ENCODE measurements at places on chromosomes 16 and 17.

GRCh38 chr17:732902-733720, 715 bp downstream of the TLCD3A start:
- peaks cover 15% of the 10 kb centered on the region for H3K4me1 ChIP-seq
- H3K27ac ChIP-seq = peak overlapping the region; percentile 59
- H3K4me3 ChIP-seq = peak overlapping the region; percentile 87
- DNase-seq = peak; percentile 57

GRCh38 chr16:12381662-12382061, 405.1 kb downstream of the SNX29 start:
- H3K4me3 ChIP-seq = no peak overlapping the region
- H3K27me3 ChIP-seq = no peaks in the 10 kb centered on the region
- H3K27ac ChIP-seq = no peak overlapping the region
- H3K36me3 ChIP-seq = no peaks in the 10 kb centered on the region
- H3K4me1 ChIP-seq = no peaks in the 10 kb centered on the region

- H3K27me3 ChIP-seq = no peaks in the 10 kb centered on the region
- no peaks in the 10 kb centered on the region for H3K4me1 ChIP-seq
- no peak overlapping the region for H3K4me3 ChIP-seq
- no peak overlapping the region for H3K27ac ChIP-seq
Observed at GRCh38 chr17:40369923-40370322, 5.4 kb upstream of the GJD3 start.

- no peak overlapping the region for H3K4me3 ChIP-seq
- no peaks in the 10 kb centered on the region for H3K36me3 ChIP-seq
- H3K4me1 ChIP-seq = no peaks in the 10 kb centered on the region
- H3K27me3 ChIP-seq = peaks cover 2% of the 10 kb centered on the region
Observed at GRCh38 chr17:61587807-61588660, 3.0 kb downstream of the NACA2 start.

DNA sequence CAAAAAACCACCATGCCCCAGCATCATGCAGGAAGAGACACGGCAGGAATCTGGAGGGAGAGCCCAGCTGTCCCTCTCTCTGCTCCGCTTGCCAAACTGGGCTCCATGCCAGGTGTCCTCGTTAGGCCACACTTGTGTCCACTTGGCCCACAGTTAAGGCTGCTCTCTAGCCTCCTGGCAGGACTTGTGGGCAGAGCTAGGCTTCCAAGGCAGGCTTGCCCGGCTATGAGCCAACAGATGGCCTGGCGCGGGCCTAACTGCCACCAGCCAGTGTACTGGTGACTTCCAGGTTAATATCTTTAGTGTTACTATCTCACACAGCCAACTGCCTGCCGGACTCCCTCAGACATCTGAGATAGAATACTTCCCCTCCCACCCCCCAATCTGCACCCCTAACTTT, 10.6 kb downstream of the ATP6V0D1 start:
- H3K4me3 ChIP-seq = no peak overlapping the region
- H3K4me1 ChIP-seq = peaks cover 4% of the 10 kb centered on the region
- no peaks in the 10 kb centered on the region for H3K36me3 ChIP-seq
- H3K27ac ChIP-seq = no peak overlapping the region
- H3K27me3 ChIP-seq = no peaks in the 10 kb centered on the region

DNA sequence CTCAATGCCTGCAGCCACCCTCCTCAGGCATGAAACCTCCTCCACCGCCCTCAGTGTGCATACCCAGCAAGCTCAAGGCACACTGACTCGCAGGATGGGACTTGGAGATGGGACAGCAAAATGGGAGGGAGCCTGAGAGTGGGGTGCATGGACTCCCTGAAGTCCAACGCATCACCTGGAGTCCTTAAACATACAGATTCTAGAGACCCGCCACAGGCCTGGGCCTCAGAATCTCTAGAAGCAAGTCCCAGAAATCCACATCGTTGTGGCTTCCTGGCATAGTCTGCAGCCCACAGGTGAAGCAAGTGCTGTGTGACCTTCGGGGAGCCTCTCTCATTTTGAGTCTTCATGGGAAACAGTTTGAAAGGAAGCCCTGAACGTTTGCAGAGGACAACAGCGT, 3.6 kb upstream of the TBX21 start:
- H3K27me3 ChIP-seq = peaks cover 31% of the 10 kb centered on the region
- H3K4me1 ChIP-seq = no peaks in the 10 kb centered on the region
- no peaks in the 10 kb centered on the region for H3K36me3 ChIP-seq
- no peak overlapping the region for H3K4me3 ChIP-seq
- no peak overlapping the region for H3K27ac ChIP-seq

DNA sequence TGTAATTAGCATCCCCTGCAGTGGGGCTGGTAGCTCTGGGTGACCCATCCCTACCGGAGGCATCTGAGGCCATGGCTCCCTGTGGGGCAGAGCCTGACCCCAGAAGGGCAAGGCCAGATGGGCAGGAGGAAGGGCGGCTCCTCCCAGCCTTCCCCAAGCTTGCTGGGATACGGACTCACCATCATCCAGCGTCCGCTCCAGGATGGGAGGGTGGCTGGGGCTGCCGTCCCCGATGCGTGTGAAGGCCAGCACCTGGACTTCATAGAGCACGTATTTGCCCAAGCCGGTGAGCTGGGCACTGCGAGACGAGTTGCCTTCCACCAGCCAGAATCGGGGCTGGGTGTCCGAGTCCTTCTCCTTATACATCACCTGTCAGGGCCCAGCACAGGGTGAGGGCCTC, 81.6 kb upstream of the CDC42EP4 start:
- no peaks in the 10 kb centered on the region for H3K36me3 ChIP-seq
- no peak overlapping the region for H3K27ac ChIP-seq
- no peaks in the 10 kb centered on the region for H3K4me1 ChIP-seq
- no peak for DNase-seq

GRCh38 chr17:80943346-80944145, 48.1 kb upstream of the CHMP6 start:
- no peak overlapping the region for H3K4me3 ChIP-seq
- H3K27me3 ChIP-seq = no peaks in the 10 kb centered on the region
- H3K4me1 ChIP-seq = no peaks in the 10 kb centered on the region
- H3K27ac ChIP-seq = no peak overlapping the region
- DNase-seq = no peak

- no peak overlapping the region for H3K4me3 ChIP-seq
- no peaks in the 10 kb centered on the region for H3K27me3 ChIP-seq
- no peaks in the 10 kb centered on the region for H3K36me3 ChIP-seq
- no peak for DNase-seq
Observed at GRCh38 chr16:53061256-53061655, 6.5 kb downstream of the CHD9 start.

DNA sequence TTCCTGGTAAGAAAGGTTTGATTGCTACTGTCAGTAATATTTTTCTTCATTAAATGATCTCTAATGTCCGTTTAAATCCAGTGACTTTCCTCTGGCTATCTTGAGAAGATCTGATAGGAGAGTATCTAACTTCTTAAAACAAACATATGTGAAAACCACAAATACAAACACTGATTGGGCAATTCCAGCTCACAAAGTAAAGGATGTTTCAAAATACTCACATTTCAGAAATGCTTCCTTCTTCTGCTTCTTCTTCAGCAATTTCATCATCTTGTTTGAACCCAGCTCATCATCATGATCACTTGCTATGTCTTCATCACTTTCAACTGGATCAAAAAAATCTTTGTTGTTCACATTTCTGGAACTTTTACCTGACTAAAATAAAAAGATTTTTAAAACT, 64.3 kb upstream of the RBL2 start:
- no peaks in the 10 kb centered on the region for H3K36me3 ChIP-seq
- DNase-seq = no peak
- no peak overlapping the region for H3K4me3 ChIP-seq
- H3K27ac ChIP-seq = no peak overlapping the region
- H3K4me1 ChIP-seq = no peaks in the 10 kb centered on the region

DNA sequence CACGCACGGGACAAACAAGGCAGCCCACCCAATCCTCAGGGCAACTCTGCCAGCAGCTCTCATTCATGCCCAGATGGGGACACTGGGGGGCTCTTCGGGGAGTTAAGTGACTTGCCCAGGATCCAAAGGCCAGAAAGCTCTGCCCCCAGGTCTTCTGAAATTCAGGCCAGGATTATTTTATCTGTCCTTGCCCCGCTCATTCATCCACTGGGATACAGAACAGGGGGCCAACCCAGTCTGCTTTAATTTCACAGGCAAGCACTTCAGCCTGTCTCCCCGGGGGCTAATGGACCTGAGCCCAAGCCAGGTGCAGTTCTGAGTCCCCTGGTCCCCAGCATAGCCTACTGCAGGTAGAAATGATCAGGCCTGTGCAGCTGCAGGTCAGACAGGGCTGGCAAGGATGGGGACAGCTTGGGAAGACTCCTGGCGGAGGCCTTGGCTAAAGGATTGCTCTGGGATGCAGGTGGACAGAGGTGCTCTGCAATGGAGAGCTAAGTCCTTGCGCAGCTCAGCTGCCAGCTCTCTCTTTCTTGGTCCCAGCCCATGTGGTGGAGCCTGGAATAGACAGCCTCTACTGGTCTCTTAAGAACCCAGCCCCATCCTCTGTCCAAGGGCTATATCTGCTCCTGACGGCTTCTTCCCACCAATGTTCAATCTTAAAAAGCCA, 766 bp upstream of the B3GNT9 start:
- DNase-seq = no peak
- H3K4me3 ChIP-seq = no peak overlapping the region
- no peaks in the 10 kb centered on the region for H3K36me3 ChIP-seq
- H3K27ac ChIP-seq = no peak overlapping the region
- H3K27me3 ChIP-seq = no peaks in the 10 kb centered on the region

DNA sequence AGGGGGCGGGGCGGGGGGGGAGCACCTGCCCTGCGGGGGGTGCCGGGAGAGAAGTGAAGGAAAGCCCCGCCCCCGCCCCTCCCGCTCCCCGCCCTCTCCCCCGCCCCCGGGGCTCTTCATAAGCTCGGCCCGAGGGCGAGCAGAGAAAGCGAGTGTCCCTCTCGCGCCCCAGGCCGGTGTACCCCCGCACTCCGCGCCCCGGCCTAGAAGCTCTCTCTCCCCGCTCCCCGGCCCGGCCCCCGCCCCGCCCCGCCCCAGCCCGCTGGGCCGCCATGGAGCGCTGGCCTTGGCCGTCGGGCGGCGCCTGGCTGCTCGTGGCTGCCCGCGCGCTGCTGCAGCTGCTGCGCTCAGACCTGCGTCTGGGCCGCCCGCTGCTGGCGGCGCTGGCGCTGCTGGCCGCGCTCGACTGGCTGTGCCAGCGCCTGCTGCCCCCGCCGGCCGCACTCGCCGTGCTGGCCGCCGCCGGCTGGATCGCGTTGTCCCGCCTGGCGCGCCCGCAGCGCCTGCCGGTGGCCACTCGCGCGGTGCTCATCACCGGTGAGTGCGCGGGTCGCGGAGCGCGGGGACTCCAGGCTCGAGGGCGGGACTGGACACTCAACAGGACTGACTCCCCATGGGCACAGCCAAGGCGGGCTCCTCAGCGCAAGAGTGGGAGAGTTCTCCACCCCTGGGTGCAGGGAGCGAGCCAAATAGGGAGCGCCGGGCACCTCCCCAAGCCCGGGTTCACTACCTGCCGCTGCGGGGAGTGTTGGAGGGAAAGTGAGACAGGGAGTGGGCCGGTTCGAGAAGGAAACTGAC, at the start of gene HSD11B2:
TSS of gene HSD11B2 (plus strand) at position 145 of the 798 bp plus-strand sequence. CDS start at position 273, 128 bp downstream.
- H3K4me1 ChIP-seq = peaks cover 8% of the 10 kb centered on the region
- DNase-seq = peak; percentile 57
- H3K36me3 ChIP-seq = peaks cover 1% of the 10 kb centered on the region
- H3K27ac ChIP-seq = no peak within 1 kb of the TSS
- H3K27me3 ChIP-seq = peaks cover 16% of the 10 kb centered on the region

DNA sequence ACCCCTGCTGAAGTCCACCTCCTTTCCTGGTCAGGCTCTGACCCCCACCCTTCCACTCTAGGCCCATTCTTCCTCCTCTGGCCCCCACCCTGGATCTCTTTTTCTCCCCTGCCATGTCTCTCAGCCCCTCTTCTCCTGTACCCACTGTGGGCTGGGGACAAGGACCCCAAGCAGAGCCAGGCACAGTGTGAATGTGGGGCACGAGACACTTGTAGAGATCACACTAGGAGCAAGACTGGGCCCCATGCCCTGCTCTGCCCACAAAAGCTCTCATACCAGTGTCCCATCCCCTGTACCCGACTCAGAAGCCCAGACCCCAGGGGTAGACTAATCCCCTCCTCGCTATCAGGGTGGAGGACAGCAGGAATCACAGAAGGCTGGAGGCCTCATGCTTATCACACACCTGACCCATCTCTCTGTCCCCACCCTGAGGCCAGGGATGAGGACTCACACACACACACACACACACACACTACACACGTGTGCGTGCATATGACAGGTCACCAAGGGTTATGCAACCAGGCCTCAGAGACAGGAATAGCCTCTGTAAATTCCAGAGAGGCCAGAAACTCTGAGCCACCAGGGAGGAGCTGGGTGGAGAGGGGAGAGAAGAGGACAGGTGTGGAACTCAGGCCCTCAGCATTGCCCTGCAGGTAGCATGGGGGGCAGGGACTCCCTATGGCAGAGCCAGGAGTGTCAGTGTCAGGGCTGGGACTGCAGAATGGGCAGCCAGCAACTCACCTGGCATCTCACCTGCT, 21.1 kb downstream of the ARHGAP27 start:
- no peak overlapping the region for H3K27ac ChIP-seq
- H3K4me3 ChIP-seq = no peak overlapping the region
- no peaks in the 10 kb centered on the region for H3K36me3 ChIP-seq
- H3K4me1 ChIP-seq = peaks cover 12% of the 10 kb centered on the region

- no peaks in the 10 kb centered on the region for H3K36me3 ChIP-seq
- H3K4me1 ChIP-seq = no peaks in the 10 kb centered on the region
- no peak overlapping the region for H3K4me3 ChIP-seq
- DNase-seq = no peak
- H3K27me3 ChIP-seq = no peaks in the 10 kb centered on the region
Observed at GRCh38 chr16:27803775-27804549, 254.0 kb downstream of the KATNIP start.

- no peak overlapping the region for H3K27ac ChIP-seq
- no peaks in the 10 kb centered on the region for H3K36me3 ChIP-seq
- no peak overlapping the region for H3K4me3 ChIP-seq
Observed at GRCh38 chr17:60862482-60862881, 184.8 kb downstream of the BCAS3 start.

GRCh38 chr16:67526149-67526791, 2.4 kb upstream of the RIPOR1 start:
- H3K27me3 ChIP-seq = no peaks in the 10 kb centered on the region
- no peak overlapping the region for H3K27ac ChIP-seq
- H3K4me1 ChIP-seq = peaks cover 16% of the 10 kb centered on the region
- H3K36me3 ChIP-seq = no peaks in the 10 kb centered on the region

- no peak overlapping the region for H3K4me3 ChIP-seq
- peak; percentile 86 for DNase-seq
- H3K27me3 ChIP-seq = no peaks in the 10 kb centered on the region
- H3K4me1 ChIP-seq = peaks cover 53% of the 10 kb centered on the region
- peak overlapping the region; percentile 72 for H3K27ac ChIP-seq
Observed at GRCh38 chr16:67773099-67773498, 33.3 kb downstream of the RANBP10 start.

GRCh38 chr16:8975039-8975438, 11.3 kb upstream of the USP7 start:
- no peak for DNase-seq
- H3K27me3 ChIP-seq = peaks cover 4% of the 10 kb centered on the region
- no peak overlapping the region for H3K27ac ChIP-seq
- H3K4me3 ChIP-seq = no peak overlapping the region
- no peaks in the 10 kb centered on the region for H3K4me1 ChIP-seq

- H3K36me3 ChIP-seq = peaks cover 2% of the 10 kb centered on the region
- no peak overlapping the region for H3K27ac ChIP-seq
- H3K4me3 ChIP-seq = no peak overlapping the region
- no peak for DNase-seq
- no peaks in the 10 kb centered on the region for H3K4me1 ChIP-seq
Observed at GRCh38 chr17:75754378-75755204, 10.4 kb downstream of the GALK1 start.

Measured in endothelial cell of umbilical vein (primary cell).